ENCODE measurements at places on chromosomes 2 and 18.

DNA sequence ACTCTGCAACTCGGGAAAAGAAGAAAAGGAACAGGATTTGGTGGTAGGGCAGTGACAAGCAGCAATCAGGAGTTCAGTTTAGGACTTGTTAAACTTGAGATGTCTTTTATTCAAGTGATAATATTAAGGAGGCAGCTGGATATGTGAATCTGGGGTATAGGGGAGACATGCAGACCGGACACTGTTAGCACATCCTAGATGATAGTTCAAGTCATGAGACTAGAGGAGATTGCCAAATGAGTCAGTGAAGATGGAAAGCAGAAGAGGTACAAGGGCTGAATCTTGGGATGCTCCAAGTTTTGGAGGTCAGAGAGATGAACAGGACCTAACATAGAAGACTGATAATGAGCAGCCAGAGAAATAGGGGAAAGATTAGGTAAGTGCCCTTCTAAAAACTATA lies 69.5 kb upstream of the PSME4 start:
- no peak for DNase-seq

DNA sequence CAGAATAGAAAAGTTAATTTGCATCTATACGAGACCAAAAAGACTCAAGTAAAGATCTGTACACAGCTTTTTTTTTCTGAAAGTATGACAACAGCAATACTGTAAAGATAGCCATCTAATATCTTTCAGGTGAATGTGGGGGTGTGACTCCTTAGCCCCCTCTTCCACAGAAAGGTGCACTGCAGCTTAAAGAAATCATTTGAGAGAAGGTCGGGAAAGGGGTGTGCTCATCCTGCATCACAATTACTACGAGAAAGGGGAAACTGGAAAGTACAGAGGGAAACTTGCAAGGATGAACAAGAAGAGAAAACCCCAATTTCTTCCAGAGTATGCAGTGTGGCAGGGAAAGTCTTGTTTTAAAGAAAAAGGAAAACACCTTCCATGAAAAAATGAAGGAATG lies 255.6 kb downstream of the CCDC178 start:
- DNase-seq, result no peak

DNA sequence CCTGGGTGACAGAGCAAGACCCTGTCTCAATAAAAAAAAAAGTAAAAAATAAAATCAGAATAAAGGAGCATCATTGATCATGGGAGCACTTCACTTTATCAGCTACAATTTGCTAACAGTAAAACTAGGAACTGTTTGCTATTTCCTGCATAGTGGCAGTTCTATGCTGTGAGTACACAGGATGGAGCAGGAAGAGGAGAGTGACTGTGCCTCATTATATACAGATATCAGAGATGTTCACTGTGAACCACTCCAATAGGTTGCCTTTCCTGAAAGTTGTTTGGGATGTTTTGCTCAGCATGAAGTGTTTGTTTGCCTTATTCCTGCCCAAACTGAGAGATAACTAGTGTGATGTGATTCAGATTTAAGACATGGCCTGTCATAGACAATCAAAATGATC lies 151.4 kb upstream of the EPAS1 start:
- DNase-seq, result no peak

DNA sequence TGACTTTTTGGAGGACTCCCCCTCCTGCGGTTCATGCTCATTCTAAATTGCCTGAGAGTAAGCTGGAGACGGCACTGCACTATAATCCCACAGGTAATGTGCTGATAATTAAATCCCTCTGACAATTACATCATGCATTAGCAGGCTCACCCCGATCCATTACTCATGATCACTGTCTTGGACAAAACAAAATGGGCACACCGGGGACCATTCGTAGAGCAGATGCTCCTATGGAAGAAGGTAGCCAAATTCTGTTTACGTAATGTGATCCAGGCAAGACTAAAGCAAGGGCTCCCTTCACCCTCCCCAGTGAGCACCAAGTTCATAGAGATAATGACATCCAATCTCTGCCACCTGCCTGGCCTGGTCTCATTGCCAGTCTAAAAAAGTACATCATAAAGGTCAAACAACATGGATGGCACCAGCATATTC lies 657.1 kb upstream of the SOX11 start:
- DNase-seq, result no peak

- no peak for DNase-seq
These were observed 36.7 kb downstream of the NDUFAF7 start for GRCh38 chr2:37268111-37268510.

- DNase-seq, result no peak
These were observed 428.1 kb upstream of the ID2 start for GRCh38 chr2:8253781-8254180.

GRCh38 chr2:33476793-33477190 lies 343 bp downstream of the RASGRP3 start:
- no peak for DNase-seq

DNA sequence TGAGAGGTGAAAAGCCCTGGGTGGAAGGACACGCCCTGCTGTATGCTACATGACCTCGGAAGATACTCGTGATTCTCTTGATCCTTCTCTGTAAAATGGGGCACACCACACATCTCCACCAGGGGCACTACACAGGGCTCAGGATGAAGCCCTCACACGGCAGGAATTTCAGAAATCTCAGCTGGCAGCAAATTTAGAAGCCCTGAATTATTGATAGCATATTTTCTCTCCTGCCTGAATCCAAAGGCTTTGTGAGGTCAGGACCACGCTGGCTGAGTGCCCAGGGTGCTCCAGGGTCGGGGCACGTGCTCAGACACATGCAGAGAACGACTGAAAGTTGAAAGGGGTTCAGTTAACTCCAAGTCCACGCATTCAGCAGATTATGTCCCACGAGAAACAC lies 42.1 kb upstream of the GALR1 start:
- no peak for DNase-seq

DNA sequence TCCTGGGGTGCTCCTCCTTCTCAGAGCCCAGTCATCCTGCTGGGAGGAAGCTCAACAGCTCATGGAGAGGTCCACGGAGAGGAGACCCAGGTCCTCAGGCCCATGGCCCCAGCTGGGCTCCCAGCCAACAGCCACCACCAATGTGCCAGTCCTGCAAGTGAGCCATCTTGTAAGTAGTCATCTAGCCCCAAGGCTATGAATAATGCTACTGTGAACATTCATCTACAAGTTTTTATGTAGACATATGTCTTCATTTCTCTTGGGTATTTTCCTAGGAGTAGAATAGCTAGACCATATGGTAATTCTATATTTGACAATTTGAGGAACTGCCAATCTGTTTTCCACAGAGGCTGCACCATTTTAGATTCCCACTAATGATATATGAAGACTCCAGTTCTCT lies 166.1 kb downstream of the MTCL1 start:
- DNase-seq, result no peak

DNA sequence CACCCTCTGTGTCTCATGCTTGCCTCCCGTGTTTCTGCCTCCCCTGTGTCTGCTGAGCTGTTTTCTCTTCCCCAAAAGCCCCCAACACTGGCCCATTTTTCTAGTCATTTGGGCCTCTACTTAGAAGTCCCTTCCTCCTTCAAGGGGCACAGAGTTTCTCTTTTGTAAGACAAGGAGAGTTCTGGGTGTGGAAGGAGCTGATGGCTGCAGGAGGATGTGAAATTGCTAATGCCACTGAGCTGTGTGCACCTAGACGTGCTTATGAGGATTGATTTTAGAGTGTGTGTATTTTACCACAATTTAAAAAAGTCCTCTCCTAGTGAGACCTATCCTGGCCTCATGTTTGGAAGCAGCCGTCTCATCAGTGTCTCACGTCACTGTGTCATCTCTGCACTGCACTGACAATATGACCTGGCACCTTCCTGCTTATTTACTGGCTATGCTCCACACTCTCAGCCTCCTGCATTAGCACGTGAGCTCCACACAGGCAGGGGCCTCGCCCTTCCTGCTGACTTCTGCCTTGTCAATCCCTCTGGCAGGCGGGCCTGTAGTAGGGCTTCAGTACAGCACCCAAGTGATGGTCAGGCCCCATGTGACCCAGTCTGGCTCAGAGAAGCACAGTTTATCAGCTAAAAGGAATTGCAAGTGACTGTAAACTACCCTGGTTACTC lies 8.0 kb upstream of the MBP start:
- DNase-seq, result no peak

- DNase-seq, result no peak
These were observed 35.9 kb downstream of the CCDC102B start for GRCh38 chr18:68833756-68834155.

GRCh38 chr2:120472031-120472430 lies 126.1 kb downstream of the INHBB start:
- no peak for DNase-seq

GRCh38 chr2:232022718-232023117 lies 61.2 kb downstream of the DIS3L2 start:
- DNase-seq, result no peak

DNA sequence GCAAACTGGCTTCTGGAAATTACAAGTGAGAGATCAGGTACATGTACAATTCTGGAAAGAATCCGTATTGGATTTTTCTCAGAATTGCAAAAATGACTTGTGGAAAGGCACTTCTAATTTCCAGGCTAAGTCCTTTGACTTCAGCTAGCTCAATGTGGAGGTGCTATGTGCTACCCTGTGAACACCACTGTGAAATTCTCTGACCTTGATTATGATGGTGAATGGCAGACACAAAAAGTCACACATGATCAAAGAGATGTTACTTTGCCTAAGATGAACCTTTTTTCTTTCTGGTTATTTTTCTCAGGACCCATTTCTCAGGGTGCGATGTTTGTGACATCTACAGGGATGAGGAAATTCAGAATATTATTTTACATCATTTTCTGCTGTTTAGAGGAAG lies 856.6 kb upstream of the VRK2 start:
- no peak for DNase-seq

- DNase-seq, result no peak
These were observed 4.2 kb upstream of the PROC start for GRCh38 chr2:127413782-127414637.

GRCh38 chr18:33116376-33116775 lies 324.1 kb downstream of the CCDC178 start:
- no peak for DNase-seq

- DNase-seq, result no peak
These were observed 35.9 kb downstream of the AFF3 start for GRCh38 chr2:100106460-100106859.

GRCh38 chr2:33134791-33135560 lies 188.2 kb downstream of the LTBP1 start:
- no peak for DNase-seq

DNA sequence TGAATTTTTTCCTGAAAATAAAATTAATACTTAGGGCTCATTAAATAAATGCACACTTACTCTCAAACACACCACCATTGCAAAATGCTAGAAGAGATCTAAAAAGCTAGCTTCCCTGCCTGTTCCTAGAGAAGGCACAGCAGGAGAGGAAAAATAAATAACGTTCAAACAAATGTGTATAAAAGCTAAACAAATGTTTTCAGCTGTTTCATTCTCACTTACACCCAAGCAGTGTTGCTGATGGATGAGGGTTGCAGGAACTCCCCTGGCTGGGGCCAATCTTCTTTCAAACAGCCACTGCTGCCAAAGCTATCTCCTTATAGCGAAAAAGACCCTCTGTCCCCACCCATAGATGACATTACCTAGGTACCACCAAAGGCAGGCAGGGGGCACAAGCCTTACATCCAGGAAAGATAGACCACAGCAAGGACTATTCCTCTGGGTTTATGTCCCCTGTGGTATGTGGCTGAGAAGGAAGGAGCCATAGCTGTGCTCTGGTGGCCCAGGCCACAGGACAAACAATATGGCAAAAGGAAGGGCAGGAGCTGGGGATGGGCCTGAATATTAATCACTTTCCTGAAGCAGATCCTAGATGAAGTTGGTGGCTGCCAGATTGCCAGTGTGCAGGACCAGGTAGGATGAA lies 214.6 kb downstream of the TTC32 start:
- DNase-seq, result no peak

DNA sequence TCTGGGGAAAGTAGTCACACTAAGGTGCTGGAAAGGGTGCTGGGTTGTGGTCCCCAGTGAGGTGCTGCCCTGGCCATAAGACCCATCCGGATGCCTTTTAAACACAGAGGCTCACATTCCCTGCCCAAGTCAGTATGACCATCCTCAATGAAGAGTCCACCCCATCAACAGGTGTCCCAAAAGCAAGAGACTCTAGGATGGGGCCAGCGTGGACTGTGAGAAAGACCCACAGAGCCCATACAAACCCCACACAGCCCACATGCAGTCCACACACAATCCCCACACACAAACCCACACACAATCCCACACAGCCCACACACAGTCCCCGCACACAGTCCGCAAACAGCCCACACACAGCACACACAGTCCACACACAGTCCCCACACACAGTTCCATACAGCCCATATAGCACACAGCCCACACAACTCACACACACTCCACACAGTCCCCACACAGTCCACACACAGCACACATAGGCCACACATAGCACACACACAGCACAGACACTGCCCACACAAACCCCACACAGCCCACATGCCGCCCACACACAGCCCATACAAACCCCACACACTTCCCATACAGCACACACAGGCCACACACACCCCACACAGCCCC lies 241.4 kb upstream of the SALL3 start:
- DNase-seq, result no peak

- DNase-seq, result no peak
These were observed 243.1 kb upstream of the TNP1 start for GRCh38 chr2:217102956-217103355.

DNA sequence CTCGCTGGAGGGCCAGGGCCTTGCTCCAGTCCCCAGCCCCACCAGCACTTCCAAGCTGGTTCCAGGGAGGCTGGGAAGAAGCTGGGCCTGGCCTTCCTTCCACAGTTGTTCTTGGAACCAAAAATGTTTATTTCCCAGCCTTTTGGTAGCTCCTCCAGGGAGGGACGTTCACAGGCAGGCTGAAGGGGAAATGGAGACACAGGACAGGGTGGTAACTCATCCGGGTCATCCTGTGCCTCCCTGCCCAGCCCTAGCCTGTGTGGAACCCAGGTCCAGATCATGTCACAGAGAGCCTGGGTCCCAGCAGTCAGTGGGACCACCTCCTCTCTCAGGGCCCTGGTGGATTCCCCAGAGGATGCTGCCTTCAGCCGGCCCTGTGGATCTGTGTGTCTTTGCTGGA lies 12.5 kb upstream of the ARMC9 start:
- DNase-seq, result no peak

- no peak for DNase-seq
These were observed 972.0 kb upstream of the LRRTM1 start for GRCh38 chr2:81276595-81276994.

DNA sequence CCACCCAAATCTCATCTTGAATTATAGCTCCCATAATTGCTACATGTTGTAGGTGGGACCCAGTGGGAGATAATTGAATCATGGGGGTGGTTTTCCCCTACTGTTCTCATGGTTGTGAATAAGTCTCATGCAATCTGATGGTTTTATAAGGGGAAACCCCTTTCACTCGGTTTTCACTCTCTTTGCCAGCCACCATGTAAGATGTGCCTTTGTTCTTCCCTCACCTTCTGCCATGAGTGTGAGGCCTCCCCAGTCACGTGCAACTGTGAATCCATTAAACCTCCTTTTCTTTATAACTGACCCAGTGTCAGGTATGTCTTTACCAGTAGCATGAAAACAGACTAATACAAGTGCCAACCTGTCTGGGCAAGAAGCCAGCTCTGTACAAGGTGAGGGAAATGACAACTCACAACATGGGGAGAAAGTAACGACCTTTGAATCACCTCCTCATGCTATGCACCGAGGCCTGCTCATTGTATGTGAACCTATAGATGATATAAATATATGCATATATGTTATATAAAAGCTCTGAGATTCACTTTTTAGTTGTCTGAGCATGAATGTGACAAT lies 162.2 kb downstream of the ALPK2 start:
- DNase-seq, result no peak

Measured in T-helper 2 cell treated with Interferon-gamma antibody and Interleukin-4, amounts not matched to agents 5 μg/mL and 100 μg/mL, for 36 hours (primary cell).